ENCODE measurements at places on chromosomes 11 and 22.

DNA sequence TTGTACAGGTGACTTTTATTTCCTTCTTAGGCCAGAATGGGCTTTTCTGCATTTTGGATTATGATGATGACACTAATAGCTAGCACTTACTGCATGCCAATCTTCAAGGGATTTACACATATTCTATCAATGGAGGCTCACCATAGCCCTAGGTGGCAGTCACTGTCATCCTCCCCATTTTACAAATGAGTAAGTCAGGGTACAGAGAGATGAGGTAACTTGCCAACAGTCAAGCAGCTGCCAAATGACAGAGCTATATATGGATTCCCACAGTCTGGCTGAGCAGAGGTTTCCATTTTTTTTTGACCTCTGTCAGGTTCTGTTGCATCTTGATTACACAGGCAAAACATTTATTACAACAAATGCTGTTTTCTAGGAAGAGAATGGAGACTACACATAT, 23.8 kb upstream of the C11orf96 start:
- DNase-seq: no peak

GRCh38 chr11:4680341-4680740, 17.3 kb downstream of the OR51E2 start:
- DNase-seq: no peak

DNA sequence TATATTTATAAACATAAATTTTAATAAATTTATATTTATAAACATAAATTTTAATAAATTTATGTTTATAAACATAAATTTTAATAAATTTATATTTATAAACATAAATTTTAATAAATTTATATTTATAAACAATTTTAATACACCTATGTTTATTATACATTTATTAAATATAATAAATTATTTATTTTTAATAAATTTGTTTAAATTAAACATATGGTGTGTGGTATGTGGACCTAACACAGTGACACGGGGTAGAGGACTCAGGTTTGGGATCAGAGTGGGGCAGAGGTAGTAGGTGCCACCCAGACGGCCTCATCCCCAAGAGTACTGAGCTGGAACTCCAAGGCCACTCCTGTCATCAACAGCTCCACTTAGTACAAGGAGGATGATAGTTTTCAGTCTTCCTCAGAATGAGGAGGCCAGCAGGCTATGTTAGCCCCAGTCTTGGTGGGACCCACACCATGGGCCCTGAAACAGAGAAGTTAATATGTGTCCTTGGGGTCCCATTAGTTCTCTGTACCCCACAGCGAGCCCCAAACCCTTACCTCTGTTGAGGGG, 46.7 kb upstream of the BID start:
- DNase-seq: no peak

DNA sequence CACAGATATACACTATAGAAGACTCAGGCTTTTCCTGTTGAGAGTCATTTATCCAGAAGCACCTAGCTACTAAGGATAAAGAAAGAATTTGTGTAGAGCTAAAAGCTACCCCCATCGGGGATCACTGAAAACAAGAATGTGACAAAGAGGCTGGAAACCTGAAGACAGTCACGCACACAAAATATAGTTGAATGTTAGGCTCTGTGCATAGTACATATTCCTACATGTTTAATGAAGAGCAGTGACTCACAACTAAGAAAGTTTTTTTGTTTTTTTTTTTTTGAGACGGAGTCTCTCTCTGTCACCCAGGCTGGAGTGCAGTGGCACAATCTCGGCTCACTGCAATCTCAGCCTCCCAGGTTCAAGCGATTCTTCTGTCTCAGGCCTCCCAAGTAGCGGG, 8.4 kb downstream of the OR10V1 start:
- no peak for DNase-seq

DNA sequence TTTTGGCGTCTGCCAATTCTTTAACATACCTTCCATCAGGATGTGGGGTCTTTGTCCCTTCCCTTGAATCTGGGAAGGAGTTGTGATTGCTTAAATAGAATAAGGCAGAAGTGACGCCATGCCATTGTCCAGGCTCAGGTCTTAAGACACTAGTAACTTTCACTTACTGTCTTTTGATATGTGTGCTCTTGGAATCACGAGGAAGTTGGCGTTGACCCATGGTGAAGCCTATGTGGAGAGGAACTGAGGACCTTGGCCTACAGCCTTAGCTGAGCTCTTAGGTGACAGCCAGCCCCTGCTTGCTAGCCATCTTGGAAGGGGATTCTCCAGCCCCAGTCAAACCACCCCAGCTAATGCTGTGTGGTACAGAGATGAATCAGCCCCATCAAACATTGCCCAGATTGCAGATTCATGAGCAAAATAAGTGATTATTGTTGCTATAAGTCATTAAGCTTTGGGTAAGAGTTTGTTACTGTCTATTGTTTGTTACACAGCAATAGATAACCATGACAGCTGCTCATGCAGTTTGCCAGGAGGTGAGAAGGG, 17.6 kb upstream of the CLPB start:
- DNase-seq: no peak

GRCh38 chr11:36010010-36010740, 66.3 kb downstream of the LDLRAD3 start:
- DNase-seq: no peak

DNA sequence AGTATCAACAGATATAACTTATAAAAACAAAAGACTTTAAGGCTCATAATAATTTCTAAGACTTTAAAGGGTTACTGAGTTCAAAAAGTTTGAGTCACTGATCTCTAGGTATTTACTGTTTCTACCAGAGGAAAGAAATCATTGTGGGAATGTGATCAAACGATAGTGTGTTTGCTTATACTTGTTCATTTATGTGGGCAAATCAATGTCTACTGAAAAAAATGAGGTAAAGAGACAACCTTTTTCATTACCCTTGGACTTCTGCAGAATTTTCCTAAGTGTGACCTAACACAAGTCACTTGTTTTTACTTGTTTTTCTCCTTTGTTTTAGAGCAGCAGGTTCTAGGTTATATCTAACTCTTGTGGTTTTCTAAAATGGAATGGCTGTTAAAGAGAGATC, 65.4 kb downstream of the PRR5L start:
- no peak for DNase-seq

GRCh38 chr11:27231530-27231929, 131.5 kb downstream of the CCDC34 start:
- DNase-seq: no peak

GRCh38 chr11:61127991-61128390, 25.7 kb downstream of the CD5 start:
- no peak for DNase-seq

DNA sequence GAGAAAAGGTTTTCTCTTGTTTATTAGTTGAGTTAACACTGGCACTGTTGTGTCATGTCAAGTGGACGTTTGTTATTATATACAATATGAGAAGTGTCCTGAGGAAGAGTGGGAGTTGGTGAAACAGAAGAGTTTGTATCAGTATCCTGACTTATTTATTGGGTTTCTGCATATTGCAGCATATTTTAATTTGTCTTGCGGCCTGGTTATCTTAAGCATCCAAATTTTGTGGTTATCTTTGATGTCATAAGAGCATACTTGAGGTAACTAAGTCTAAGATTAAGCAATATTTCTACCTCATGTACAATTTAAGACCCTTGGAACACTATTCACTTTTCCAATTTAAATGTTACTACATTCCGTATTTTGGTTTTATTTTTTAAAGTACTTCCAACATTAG, 103.5 kb downstream of the DDX10 start:
- DNase-seq: no peak

- DNase-seq: no peak
These were observed 16.3 kb downstream of the DGKZ start for GRCh38 chr11:46363455-46364005.

Data from activated CD4-positive, alpha-beta T cell treated with anti-CD3 and anti-CD28 coated beads for 48 hours (primary cell).